Right lobe of liver (tissue), 6 donors: ENCODE measurements at places on chromosomes 13 and 19. TPM values are rescaled to one million over a fixed set of nuclear protein-coding genes. Genes with fewer than 3 reads are reported as not detected.
A peak's percentile ranks its signal among the peaks of the same experiment; 100 is the strongest.

- H3K4me1 ChIP-seq, result no peaks in the 10 kb centered on the region
- no peaks in the 10 kb centered on the region for H3K36me3 ChIP-seq
- no peak overlapping the region for H3K4me3 ChIP-seq
- no peaks in the 10 kb centered on the region for H3K27me3 ChIP-seq
- no peak overlapping the region for H3K27ac ChIP-seq
Observed at GRCh38 chr13:105587786-105588185, 947.7 kb downstream of the EFNB2 start.

DNA sequence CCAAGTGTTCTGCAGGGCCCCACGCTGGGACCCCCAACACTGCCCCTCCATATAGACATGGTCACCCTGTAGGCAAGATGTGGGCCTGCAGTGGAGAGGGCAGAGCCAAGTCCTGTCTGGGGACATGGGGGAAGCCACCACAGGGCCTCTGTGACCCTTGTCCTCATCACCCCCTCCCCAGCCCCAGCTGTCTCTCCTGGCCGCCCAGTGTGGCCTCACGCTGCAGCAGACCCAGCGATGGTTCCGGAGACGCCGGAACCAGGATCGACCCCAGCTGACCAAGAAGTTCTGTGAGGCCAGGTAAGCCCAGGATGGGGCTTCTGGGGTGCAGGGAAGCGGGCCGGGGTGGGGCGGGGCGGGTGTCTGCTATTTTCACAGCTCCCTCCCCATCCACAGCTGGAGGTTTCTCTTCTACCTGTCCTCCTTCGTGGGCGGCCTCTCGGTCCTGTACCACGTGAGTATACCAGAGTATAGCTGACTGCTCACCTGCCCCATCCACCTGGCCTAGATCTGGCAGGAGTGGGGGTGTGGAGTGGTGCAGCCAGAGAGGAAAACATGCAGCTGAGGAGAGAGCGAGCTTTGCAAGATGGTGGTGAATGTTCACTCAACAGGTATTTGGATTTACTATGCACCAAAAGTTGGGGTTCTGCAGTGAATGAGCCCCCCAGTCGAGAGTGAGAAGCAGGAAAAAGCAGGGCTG, 46.4 kb downstream of the CERS4 start:
- H3K27ac ChIP-seq, result no peak overlapping the region
- no peaks in the 10 kb centered on the region for H3K4me1 ChIP-seq
- H3K4me3 ChIP-seq, result no peak overlapping the region
- no peaks in the 10 kb centered on the region for H3K27me3 ChIP-seq

- no peaks in the 10 kb centered on the region for H3K36me3 ChIP-seq
- peak; percentile 32 for DNase-seq
- no peaks in the 10 kb centered on the region for H3K4me1 ChIP-seq
Observed at GRCh38 chr19:33325920-33326319, 23.6 kb upstream of the CEBPA start.

DNA sequence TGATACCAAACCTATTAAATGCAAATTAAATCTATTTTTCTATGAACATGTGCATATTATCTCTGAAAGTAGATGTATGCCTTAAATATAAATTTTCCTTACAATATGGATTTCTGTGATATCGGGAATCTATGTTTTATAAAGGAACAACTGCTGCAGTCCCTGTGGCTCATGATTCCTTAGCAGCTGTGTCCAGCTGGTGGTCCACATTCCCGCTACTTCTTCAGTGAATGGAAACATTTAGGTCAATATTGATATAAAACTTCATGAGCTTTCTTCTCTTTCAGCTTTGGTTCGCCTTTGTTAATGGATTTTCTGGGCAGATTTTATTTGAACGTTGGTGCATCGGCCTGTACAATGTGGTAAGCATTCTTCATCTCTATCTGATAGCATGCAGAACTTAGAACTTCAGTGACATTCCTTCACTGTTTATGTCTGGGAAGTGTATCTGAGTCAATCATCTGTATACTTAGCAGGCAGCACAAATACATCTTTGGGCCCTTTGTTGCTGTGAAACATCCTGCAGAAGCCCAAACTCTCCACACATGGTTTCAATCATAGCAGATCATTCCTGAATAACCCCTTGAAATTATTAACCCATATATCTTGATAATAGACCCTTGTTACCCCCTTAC, 223.9 kb downstream of the SHISA2 start:
- H3K27ac ChIP-seq, result no peak overlapping the region
- no peaks in the 10 kb centered on the region for H3K4me1 ChIP-seq
- DNase-seq, result no peak
- no peak overlapping the region for H3K4me3 ChIP-seq
- no peaks in the 10 kb centered on the region for H3K27me3 ChIP-seq

DNA sequence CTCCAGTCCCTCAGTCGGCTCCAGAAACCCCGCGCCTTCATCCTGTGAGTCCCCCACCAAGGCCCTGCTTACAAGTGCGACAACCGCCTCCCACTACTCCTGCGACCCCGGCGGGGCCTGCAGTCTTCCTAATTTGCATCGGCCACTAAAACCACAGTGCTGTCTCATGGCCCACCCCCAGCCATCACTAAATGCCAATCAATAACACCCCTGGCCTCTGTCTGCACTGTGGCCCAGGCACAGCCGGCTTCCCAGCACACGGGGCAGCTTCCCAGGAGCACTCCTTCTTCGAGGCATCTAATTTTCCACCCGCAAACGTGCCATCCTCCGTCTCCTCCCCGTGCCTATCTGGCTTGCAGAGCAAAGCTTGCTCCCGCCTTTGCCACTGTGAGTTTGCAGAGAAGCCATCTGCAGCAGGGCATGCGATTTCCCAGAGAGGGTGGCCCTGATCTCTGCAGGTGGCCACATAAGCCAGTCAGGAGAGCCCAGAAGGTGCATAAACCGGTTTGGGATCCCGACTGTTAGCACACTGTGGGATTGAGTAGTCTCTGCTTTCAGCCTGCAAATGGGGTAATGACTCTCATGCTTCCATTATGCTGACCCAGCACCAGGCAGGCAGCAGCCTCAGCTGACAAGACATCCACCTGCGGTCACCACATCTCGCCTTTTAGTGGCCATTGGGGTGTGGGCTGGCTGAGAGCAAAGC, 34.0 kb upstream of the USE1 start:
- no peaks in the 10 kb centered on the region for H3K36me3 ChIP-seq
- no peak for DNase-seq
- H3K27me3 ChIP-seq, result no peaks in the 10 kb centered on the region
- H3K4me3 ChIP-seq, result no peak overlapping the region

Gene SLC8A2
- total RNA-seq, result not detected

Gene LPAR2
- total RNA-seq, result 2.3 TPM

Gene ZNF675
- 2.4 TPM for total RNA-seq

Gene CYSLTR2
- 0.06 TPM for total RNA-seq

Gene OR7D2
- total RNA-seq, result 0.09 TPM
